ENCODE measurements at places on chromosomes 2 and 18. TPM values are rescaled to one million over a fixed set of nuclear protein-coding genes. Genes with fewer than 3 reads are reported as not detected.

DNA sequence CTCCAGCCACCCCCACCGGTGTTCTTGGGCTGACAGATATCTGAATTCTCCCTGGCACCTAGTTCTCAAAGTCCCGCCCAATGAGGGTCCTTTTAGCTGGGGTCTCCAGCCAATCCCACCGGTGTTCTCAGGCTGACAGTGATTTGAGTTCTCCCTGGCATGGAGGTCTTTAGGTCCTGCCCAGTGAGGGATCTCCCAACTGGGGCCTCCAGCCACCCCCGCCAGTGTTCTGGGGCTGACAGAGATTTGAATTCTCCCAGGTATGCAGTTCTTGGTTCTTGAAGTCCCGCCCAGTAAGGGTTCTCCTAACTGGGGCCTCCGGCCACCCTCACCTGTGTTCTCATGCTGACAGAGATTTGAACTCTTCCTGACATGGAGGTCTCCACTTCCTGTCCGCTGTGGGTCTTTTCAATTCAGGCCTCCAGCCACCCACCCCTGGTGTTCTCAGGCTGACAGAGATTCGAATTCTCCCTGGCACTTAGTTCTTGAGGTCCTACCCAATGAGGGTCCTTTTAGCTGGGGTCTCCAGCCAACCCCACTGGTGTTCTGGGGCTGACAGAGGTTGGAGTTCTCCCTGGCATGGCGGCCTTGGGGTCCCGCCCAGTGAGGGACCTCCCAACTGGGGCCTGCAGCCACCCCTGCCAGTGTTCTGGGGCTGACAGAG lies 154.6 kb downstream of the ANKRD36 start:
- DNase-seq: peak; percentile 2

GRCh38 chr18:39839782-39840181 lies 2115.3 kb upstream of the PIK3C3 start:
- no peak for DNase-seq

DNA sequence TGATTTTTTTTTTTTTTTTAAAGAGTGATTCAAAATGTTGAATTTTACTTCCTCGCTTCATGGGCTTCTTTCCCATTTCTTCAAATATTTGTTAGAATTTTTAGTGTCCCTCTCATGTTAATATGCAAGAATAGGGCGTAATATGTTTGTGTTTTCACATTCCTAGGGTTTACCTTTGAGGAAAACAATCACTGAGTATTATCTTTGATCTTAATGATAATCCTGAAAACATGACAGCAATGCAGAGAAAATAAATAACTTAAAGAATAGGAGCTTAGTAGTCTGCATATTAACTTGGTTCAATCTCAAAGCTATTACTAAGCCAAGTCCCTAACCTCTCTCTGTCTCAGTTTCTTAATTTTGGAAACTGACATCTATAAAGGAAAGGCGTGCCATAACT lies 475.4 kb downstream of the NRXN1 start:
- no peak for DNase-seq

GRCh38 chr2:42217307-42217706 lies 48.2 kb downstream of the EML4 start:
- no peak for DNase-seq

DNA sequence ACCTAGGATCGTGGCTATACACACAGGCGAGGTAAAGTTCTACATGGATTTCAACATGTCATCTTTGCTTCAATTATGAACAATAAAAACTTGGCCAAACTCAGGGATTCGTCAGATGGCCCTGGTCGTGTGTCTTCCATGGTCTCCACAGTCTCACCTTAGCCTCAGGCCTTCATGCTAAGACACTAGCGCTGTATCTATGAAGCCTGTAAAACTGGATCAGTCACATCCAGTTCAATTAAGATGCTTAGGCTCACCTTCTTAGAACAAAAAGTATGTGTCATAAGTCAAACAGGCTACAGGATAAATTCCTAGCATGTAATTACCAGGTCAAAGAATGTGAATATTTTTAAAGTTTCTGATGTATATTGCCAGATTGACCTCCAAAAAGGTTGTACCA lies 113.7 kb upstream of the NRP2 start:
- DNase-seq: no peak

DNA sequence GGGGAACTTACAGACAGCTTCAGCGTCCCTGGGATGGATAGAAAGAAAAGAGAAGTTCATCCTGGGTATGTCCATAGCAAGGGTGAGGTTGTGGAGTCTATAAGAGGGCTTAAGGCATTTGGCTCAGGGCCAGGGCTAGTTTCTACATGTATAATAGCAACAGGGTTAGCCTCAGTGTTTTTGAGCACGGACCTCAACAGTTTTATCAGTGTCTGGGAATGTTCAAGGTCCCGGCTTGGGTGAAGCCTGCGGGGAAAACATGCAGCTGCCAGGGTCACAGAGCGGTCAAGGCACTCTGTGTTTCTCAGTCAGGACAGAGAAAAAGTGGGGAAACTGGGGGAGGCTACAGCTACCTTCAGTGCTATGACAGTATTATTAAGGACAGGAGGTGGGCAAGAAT lies 427.7 kb upstream of the HS6ST1 start:
- DNase-seq: no peak

DNA sequence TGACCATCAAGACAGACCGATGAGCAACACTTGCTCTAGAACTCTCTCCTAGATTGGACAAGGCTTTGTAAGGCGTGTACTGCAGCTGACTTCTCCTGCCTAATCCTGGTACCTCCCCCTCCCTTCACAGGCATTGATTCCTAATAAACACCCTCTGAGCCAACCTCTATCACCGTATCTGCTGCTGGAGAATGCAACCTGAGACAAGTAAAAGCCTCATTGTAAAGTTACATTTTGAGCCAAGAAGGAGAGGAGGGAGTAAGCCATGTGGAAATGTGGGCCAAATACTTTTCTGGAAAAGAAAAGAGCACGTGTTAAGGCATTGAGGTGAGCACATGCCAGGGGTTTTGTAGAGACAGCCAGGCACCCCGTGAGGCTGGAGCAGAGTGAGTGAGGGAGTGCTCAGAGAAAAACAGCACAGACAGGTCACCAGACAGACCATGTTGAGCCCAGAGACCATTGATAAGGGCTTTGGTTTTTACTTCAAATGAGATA lies 2.6 kb upstream of the WDFY1 start:
- no peak for DNase-seq

DNA sequence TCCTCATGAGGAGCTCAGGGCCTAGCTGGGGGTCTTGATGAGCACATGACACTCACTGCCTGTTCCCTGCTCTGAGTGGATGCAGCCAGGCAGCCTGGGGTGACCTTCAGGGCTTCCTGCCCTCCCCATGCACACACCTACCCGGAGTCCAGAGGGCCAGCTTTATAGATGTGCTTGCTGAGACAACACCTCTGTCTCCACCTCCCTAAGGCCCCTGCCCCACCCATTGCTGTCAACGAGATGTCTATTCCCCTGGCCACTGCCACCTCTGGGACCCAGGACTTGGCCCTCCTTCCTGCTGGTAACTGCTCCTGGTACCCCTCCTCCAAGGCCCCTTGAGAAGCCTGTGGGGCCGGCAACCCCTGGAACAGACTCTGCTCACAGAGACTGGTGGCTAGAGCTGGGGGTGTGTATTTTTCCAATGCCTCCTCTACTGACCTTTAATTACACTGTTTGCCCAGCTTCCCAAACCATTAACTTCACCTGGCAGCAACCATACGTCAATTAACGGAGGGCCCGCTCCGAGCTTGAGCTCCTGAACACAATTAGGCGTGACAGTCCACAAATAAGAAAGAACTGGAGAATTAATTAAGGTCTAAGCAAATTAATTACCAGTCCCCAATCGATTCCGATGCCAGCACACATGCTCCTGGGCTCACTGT lies 66.3 kb downstream of the EMX1 start:
- no peak for DNase-seq

DNA sequence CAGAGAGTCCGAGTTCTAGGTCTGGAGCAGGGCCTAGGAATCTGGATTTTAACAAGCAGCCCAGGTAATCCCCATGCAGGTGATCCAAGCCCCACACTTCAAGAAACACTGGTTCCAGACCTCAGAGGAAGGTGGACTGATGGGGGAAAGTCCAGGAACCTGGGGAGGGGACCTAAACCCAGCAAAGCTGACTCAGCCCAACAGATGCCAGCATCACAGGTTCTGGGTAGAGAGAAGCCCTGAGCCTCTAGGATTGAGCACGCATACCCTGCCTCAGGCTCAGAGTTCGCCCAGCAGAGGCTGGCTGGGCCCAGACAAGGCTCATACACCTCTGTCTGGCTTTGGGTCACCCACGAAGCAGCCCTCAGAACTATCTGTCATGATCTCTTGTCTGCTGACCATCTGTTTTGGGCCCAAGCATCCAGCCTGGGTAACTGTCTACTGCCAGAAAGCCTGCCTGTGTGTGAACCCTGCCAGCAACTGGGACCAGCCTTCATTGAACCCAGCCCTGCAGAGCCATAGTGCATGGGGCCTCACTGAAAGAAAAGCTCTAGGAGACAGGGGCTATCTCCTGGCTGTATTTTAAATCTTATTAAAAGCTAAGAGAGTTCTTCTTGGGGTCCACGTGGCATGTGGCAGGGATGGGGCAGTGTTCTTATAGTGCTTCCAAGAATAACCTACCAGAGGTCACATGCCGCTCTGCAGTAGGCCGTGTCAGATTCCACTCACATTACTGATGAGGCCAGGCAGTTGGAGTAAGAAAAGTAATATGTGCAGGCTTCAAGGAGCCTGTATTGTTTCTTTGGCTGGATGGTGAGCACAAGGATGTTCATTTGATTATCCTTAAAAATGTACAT lies 7.4 kb downstream of the TMEM127 start:
- DNase-seq: no peak

The CCDC121 gene
- 3.2 TPM for polyA plus RNA-seq

The CDKL4 gene
- not detected for polyA plus RNA-seq
